Activated CD4-positive, alpha-beta T cell treated with anti-CD3 and anti-CD28 coated beads, Interleukin-2, amount 50 U/mL, for 48 hours (primary cell): ENCODE measurements at places on chromosomes 3 and 15.

DNA sequence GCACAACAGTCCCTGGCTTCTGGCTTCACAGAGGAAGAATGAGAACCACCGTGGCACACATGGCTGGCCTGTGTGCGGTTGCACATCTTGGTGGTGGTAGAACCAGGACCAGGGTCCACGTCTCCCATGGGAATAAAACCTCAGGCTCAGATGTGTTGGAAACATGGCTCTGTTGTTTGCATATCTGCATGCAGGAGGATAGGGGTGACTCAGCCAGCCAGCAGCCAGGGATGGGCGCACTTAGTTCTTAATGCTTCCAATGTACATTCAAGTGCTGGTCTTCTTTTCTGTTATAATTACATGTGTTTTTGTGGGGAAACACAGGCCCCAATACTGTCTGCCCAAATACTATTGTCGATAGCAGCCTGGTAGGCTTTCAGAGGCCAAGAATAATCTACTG is 35.8 kb upstream of the BCL2L10 start:
- DNase-seq = no peak

DNA sequence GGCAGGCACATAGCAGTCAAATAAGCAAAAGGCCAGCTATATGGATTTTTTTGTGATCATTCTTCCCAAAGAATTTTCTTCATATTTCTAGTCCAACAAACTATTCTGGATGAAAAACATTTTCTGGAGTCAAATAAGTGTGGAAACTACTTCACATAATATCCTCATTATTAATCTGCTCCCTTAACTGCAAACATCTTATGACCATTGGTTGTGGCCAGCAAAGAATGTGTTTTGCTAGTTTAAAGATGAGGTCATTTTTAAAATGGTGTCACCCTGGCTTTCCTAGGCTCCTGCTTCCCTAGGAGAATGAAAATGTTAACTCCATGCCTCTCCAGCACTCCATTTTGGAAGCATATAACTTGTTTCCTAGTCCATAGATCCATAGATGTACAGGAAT is 118.8 kb downstream of the SST start:
- DNase-seq = no peak

DNA sequence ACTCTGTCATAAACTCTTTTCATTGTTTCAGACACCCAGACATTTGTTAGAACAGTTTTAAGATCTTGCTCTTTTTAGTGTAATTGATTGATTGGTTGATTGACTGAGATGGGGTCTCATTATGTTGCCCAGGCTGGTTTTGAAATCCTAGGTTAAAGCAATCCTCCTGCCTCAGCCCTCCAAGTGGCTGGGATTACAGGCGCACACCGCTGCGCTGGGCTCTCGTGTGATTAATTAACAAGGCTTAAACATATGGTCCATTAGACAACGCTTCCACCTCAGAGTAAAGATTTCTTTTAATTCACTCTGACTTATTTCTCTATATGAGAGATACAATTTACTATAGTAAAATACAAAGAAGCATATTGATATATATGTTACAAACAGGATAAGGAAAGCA is 114.0 kb upstream of the C2CD4B start:
- DNase-seq = no peak

- DNase-seq = no peak
These were observed 305.0 kb upstream of the C2CD4B start for GRCh38 chr15:62469874-62470688.

GRCh38 chr15:56767315-56767714 is 34.0 kb upstream of the ZNF280D start:
- DNase-seq = no peak

- no peak for DNase-seq
These were observed 55.6 kb downstream of the SLC6A6 start for GRCh38 chr3:14457999-14458398.

- no peak for DNase-seq
These were observed 26.2 kb upstream of the IL20RB start for GRCh38 chr3:136931606-136932005.

GRCh38 chr3:152209776-152210175 is 59.0 kb upstream of the MBNL1 start:
- no peak for DNase-seq

DNA sequence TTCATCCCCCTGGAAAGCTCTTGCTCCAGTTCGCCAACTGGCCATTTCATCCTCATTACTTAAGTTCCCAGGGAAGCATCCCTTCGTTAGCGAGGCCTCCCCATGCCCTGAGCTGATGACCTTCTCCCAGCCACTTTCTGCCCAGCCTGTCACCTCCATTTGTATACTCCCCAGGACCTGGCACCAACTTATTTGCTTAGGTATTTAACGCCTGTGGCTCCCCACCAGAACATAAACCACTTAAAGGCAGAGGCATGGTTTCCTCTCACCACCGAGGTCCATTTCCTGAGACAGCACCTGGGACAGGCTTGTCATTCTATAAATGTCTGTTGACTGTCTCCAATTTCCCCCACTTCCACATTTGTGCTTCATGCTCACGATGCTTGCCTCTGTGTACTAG is 189.0 kb downstream of the ZNF621 start:
- no peak for DNase-seq

- no peak for DNase-seq
These were observed 276.7 kb upstream of the TBC1D5 start for GRCh38 chr3:18019161-18019495.

DNA sequence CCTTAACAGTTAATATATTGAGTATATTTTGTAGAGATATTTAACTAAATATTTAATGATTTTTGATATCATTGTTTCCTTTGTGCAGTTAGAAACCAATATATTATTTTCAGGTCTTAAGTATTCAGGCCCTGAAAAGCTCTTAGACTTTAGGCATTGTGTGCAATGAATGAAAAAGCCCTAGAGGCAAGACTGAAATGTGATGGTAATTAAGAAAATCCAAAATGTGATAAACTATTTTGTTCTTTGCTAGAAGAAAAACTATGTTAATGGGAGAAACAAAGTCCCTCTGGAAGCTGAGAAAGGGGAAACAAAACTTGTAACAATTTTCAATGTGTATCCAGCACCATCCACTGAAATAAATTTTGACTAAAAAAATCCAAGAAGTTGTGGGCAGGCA is 54.6 kb upstream of the SSR3 start:
- DNase-seq = no peak

DNA sequence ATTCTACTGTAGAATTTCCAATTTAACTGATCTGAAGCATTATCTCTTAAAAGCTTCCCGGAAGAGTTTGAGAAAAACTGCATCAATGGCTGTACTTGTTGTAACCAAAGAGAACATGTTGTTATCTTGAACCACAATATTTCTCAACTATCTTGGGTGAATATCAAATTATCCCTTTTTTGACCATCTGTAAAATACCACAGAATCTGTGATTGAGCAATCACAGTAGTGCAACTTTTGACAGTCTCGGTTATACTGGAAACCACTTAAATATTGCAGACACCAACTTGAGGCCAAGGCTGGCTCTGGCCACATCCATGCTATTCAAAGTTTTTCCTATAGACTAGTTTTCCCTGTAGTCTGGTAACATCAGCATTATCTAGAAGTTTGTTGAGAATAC is 842.8 kb upstream of the EPHA6 start:
- DNase-seq = no peak

DNA sequence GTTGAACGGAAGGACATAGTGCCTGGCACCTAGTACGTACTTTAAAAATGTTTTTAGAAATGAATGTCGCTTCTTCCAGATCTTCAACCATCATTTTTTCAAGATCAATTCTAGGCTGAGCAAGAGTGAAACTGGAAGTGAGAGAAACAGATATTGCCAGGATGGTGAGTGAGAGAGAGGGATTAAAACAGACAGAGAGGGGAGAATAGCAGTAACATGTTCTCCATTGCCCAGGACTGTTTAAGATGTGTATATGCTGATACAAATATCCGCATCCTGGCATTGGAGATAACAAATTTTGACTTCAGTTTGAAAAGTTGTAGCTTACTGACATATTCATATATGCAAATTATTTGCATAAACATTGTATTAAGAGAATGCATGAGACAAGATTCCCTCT is 1156.1 kb downstream of the TBL1XR1 start:
- DNase-seq = no peak

DNA sequence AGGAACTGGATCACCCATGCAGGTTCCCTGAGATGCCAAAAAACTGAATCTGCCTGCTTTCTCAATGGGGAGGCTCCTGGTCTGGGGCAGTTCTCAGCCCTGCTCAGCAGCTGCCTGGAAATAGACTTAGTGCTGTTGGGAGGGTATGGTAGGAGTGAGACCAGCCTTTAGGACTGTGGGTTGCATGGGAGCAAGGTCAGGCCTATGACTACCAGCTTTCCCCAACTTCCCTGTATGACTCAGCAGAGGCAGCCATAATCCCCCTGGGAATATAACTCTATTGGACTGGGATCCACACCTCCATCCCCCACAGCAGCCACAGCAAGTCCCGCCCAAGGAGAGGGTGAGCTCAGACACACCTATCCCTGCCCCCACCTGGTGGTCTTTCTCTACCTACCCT is 87.0 kb downstream of the CFAP44 start:
- no peak for DNase-seq

DNA sequence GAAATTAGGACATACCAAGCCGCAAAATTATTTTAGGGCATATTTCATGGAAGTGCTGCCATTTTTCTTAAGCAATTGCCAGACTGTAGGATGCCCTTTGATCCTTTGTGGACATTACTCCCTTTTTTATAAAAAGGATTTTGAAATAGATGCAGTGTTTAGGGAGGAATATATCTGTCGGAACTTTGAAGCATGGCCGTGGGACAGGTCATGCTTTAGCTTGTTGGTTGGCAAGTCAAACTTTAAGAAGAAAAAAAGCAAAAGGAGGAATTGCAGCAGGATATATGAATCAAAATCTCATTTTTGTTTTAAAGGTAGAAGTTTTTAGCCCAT is 122.1 kb downstream of the MCTP2 start:
- no peak for DNase-seq

DNA sequence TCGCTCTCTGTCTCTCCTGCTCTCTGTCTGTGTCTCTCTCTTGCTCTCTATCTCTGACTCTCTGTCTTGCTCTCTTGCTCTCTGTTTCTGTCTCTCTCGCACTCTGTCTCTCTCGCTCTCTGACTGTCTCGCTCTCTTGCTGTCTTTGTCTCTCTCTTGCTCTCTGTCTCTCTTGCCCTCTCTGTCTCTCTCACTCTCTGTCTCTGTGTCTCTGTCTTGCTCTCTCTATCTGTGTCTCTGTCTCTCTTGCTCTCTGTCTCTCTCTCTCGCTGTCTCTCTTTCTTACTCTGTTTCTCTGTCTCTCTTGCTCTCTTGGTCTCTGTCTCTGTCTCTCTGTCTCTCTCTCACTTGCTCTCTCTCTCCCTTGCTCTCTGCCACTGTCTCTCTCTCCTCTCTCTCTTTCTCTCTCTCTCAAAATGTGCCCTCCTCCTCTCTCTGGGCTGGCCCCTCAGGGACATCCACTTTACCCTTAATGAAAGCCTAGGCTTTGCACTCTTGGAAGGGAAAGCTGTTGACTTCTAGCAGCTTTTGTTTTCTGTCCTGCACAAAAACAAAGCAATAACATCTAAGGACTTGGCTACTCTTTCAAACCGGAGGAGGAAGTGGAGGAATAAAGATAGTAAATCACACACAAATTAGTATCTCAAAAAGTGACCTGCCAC is 73.9 kb upstream of the NR2E3 start:
- DNase-seq = no peak

DNA sequence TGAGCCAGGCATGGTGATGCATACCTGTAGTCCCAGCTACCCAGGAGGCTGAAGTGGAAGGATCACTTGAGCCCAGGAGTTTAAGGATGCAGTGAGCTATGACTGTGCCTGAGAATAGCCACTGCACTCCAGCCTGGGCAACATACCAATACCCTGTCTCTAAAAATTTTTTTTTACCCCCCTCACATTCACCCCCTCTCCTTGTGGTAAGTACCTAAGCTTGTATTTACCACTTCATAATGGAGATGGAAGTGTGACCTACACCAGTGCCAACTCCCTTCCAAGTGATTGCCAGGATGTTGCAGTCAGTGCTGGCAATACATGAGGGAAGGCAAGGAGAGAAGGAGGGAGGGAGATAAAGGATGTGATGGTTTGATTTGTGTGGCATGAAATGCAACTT is 84.2 kb downstream of the LRRC28 start:
- no peak for DNase-seq

GRCh38 chr3:188220988-188221818 is 67.2 kb downstream of the LPP start:
- DNase-seq = no peak

GRCh38 chr3:146262371-146263110 is 11.6 kb upstream of the PLSCR4 start:
- no peak for DNase-seq

DNA sequence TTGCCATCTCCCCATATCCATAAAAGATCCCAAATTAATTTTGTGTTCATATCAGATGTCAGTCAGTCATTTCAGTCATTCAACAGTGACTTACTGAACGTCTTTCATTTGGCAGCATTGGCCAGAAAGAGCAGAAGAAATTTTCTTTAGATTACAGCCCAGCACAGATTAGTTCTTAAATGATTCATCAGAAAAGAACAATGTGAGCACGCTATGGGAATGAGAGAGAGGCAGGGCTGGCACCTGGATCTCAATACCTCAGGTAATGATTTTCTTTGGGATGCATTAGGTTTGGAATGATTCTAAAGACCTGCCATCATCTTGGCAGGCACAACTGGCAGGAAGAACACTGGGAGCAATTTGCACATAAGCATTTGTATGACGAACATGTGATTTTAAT is 41.6 kb downstream of the FBN1 start:
- DNase-seq = no peak

- DNase-seq = no peak
These were observed 126.3 kb downstream of the DMXL2 start for GRCh38 chr15:51496246-51496645.

- DNase-seq = no peak
These were observed 93.0 kb downstream of the HHLA2 start for GRCh38 chr3:108389372-108389771.

- DNase-seq = no peak
These were observed 943.9 kb downstream of the ROBO1 start for GRCh38 chr3:78823859-78824258.

- no peak for DNase-seq
These were observed 117.5 kb downstream of the APBA2 start for GRCh38 chr15:29003191-29003839.

GRCh38 chr15:81548365-81549130 is 174.5 kb upstream of the TMC3 start:
- no peak for DNase-seq

GRCh38 chr3:132064114-132064513 is 29.3 kb upstream of the CPNE4 start:
- no peak for DNase-seq

GRCh38 chr3:177776661-177777101 is 579.4 kb upstream of the TBL1XR1 start:
- no peak for DNase-seq

DNA sequence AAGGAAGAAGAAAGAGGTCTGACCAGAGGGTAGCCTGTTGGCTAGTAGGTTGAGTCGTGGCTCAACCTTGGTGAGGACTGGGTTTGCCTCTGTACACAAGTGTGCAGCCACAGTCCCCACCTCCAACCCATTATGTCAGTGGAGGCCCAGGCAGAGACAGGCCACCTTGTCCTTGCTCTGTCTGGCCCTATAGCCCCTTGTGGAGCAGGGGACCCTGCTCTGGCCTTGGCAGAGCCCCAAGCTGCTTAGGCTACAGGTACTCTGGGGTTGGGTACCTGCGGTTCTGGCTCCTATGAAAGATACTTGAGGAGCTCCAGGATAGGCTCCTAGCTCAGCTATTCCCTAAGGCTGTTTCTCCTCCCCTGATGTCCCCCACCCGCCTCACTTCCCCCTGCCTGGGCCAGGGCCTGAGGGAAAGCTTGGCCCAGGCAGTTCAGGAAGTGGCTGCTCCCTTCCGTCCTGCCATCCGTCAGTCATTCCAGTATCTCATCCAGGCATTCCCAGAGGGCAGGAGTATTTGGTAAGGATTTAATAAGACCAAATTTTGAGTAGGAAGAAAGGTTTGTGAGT is 44.0 kb downstream of the FGD5 start:
- no peak for DNase-seq
